ENCODE measurements at places on chromosomes 7 and 10.

DNA sequence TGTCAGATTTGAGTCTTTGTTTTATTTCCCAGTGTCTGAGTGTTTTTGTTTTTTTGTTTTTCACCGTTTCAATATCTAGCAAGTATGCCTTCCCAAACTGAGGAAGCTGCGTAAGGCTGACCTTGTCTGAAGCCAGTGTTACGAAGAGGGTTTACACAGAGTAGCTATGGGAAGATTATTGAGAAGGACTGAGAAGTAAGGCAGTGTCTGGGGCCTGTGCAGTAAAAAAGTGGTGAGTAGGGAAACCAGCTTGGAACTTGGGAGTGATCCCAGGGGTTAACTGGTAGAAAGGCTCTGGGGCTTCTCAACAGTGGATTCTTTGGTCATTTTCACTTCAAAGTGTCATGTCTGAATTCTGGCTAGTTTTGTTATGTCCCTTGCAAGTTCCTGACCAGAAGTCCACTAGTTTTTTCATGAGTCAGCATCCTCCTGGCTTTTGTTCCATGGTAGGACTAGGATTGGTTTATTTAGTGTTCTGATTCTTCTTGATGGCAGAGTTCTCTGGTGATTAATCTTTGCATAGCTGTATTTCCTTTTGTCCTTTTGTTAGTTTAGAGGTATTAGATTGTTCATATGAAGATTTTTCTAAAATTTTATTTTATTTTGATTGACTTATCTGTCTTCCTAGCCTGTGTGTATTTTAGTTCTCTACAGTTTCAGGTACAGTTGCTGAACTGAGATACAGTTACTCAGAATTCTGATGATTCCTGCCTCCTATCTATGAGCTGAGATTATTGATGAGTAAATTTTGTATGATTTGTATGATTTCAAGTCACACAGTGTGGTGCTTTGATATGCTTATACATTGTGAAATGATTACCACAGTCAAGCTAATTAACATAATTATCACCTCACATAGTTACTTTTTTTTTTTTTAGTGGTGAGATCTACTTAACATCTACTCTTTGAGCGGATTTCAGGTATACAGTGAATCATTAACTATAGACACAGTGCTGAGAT, 19.0 kb downstream of the GARS1 start:
- DNase-seq, result no peak

GRCh38 chr7:69656890-69657289, 58.6 kb downstream of the AUTS2 start:
- DNase-seq, result no peak

GRCh38 chr10:84543948-84544347, 215.6 kb downstream of the CCSER2 start:
- DNase-seq, result no peak

DNA sequence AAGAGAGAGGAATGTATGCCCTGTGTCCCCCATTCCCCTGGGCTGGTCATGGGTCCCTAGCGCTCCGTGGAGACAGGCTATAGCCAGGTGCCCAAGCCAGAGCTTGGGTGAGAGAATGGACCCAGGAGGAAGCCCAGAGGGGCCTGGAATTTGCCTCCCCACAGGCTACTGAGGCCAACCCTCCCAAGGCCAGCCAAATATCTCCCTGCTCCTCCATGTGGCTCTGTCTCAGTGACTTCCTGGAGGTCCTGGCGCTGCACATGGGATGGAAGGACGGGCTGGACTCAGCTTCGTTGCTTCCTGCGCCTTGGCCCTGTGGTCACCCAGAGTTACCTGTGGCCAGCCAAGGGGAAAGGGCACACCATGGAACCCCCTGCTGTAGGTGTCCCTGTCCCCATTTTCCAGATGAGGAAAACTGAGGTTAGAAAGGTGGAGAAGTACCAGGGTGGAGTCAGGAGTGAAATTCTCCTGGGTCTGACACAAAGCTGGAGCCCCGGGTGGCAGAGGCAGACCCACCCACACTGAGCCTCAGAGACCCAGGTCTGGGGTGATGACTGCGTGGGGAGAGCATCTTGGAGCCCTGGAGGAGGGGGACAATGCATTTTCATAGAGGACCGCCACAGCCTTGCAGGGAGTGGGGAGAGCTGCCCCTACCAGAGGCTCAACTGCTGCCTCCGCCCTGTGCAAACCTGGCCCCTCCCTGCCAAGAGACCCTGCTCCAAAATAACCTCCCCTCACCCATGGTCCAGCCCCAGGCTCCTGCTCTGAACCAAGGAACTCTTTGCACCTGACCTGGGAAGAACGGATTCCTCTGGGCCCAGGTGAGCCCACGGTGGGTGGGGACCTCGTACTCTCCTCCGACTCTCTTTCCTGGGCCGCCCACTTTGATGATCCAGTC, 42.6 kb downstream of the TMEM270 start:
- no peak for DNase-seq

GRCh38 chr10:34156781-34157425, 658.2 kb downstream of the PARD3 start:
- DNase-seq, result no peak

DNA sequence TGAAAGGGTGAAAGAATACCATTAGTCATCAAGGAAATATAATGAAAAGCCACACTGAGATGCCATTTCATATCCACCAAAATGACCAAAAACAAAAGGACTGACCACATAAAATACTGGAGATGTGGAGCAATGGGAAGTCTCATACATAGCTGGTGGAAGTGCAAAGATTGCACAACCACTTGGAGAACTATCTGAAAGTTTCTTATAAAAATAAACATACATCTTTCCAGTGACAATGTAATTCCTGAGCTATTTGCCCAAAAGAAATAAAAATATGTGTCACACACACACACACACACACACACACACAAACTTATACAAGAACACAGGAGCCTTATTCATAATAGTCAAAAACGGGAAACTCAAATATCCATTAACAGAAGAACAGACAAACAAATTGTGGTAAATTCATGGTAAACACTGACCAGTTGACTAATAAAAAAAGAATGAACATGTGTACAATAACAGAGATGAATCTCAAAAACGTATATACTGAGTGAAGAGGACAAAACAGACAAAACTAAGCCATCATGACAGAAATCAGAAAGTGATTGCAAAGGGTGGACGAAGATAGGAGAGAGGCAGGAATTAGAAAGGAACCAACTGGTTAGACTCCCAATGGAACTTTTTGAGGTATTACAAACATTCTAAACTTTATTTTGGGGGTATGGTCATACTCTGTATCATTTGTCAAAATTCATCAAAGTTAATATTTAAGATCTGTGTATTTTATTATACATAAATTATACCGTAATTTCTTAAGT, 21.5 kb downstream of the WASL start:
- DNase-seq, result no peak

DNA sequence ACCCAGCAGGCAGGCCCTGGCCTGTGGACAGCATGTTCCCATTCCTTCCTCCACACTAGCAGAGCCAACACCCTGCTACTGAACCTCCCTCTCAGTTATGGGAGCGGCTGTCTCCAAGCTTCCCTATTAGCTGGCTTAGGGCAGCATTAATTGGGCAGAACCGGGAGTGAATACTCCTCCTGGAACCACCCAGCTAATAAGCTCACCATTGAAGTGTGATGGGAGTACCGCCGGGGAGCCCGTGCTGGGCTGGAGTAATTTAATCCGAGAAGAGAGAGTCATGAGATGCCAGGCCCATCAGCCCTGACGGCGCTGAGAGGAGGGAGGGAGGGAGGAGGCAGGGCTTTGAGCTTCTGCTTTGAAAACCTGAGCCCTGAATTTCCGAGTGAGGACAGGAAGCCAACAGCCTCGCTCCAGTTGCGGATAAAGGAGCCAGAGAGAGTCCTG, 31.8 kb upstream of the ELFN1 start:
- no peak for DNase-seq

GRCh38 chr10:62907470-62908212, 91.5 kb upstream of the EGR2 start:
- DNase-seq, result no peak

GRCh38 chr10:102683736-102684135, 30.5 kb downstream of the ARL3 start:
- no peak for DNase-seq

DNA sequence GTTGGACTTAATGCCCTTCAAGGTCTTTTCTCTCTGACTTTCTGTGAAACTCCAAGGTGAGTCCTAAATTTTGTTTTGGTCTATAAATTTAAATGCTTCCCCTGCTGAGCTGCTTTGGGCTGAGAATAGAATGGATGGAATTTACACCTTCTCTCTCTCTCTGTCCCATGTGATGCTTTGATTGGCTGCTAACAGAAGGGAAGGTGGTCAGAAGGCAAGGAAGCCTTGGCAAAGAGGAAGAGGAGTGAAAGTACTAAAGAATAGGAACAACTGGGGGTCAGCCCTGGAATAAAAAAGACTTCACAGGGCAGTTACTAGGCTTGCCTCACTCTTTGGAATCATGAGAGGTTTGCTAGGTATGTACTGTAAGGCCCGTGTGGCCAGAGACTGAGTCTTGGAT, 260.2 kb downstream of the AUTS2 start:
- DNase-seq, result no peak

DNA sequence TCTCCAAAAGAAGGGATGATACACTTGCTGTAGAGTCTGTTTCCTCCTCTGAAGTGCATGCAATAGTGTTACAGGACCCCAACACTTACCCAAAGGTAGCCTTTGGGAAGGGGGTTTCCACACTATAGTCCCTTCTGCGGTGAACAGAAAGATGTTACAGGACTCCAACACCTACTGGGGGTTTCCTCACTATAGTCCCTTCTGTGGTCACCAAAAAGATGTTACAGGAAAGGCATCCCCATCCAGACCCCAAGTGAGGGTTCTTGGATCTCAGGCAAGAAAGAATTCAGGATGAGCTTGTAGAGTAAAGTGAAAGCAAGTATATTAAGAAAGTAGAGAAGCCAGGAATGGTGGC, 69.2 kb upstream of the PIK3CG start:
- no peak for DNase-seq

DNA sequence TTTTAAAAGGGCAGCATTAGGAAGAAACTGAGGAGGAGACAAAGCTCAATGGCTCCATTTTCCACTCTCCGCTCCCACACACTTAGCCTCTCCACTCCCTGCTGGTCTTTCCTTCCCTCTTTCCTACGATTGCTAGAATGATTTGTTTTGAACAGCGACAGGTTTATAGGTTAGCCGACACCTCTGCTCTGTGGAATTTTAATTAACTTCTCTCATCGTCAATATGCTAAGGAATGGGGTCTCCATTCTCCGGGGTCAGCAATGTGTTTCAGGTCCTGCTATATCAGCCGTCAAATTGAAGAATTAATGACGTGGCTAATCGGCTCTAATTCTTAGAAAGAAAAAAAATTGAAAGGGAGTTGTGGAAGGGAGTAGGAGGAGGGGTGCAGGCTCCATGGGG, 28.9 kb downstream of the FBXW4 start:
- DNase-seq, result no peak

DNA sequence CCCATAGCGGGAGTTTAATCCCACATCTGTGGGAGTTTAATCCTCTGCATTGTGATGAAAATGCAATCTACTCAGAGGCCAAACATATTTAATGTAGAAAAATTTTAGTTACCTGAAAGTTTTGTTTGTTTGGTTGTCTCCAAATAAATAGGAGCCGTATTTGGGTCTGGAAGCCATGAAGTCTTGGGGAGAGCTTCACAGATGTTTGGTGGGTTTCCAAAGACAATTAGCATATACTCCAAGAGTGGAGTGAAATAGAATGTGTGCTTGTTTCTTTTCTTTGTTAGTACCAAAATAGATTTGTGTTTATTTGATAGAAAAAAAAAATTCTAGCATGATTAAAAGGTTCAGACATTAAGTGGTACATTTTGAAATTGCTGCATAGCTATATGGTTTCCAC, 50.9 kb downstream of the ANK3 start:
- DNase-seq, result no peak

DNA sequence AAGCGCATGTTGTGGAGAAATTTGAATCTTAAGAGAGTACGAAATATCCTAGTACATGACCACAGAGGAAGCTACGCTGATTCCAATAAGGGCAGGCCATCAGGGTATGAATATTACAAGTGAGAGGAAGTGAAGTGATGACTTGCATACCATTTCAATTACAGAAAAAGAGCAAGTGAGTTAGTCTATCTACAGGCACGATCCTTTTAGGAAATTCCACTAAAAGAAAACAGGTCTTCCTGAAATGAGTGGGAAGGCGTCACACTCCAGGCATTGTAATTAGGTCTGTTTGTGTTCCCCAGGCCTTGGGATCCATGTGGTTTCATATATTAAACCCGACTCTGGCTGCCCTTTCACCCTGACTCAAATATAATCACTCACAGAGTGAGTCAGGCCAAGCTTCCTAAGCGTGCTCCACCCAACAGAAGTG, 152.5 kb downstream of the SEMA3A start:
- DNase-seq, result no peak

- DNase-seq, result no peak
These were observed 76.1 kb upstream of the INSIG1 start for GRCh38 chr7:155221547-155221946.

DNA sequence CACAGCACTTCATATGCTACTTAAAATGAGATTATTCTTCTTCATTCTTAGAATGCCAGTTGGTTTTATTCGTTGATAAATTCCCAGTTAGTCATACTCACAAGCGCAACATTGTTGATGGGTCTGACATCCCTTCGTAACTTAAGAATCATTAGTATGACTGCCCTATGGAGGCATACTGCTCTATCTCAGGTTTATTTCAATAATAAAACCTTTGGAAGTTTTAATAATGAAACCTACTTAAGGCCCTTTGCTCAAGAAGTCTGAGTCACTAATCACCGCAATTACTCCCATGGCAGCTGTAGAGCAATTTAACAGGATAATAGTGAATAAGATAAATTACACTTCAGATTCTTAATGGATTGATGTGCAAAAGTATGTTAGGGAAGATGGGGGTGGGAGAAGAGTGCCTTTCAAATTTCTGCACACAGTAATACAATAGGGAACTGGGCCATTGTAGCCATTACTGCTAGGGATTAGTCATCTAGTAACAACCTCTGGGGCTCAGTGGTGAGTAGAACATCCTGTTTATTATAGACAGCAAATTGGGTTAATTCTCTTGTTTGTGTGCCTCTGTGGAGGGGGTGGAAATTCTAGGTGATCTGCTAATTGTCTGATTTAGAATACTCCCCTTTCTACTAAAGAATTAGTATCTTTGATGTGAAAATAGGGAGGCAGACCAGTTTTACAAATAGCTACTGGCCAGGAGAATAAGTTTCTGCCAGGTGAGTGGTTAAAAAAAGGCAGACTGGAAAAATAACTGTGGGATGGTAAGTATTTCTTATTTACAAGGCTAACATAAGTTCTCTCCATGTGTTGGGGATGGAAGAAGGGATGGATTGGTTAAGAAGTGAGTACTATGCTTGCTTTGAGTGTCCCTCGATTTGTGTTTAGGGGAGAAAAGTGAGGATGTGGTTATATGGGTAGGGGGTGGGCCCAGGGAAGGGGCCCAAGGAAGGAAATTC, 74.5 kb upstream of the VKORC1L1 start:
- DNase-seq, result no peak

GRCh38 chr7:70353330-70353945, 755.2 kb downstream of the AUTS2 start:
- no peak for DNase-seq
